ENCODE measurements at places on chromosomes 1 and 21.

- no peak for DNase-seq
These were observed 27.6 kb downstream of the TTC39A start for GRCh38 chr1:51302746-51303145.

DNA sequence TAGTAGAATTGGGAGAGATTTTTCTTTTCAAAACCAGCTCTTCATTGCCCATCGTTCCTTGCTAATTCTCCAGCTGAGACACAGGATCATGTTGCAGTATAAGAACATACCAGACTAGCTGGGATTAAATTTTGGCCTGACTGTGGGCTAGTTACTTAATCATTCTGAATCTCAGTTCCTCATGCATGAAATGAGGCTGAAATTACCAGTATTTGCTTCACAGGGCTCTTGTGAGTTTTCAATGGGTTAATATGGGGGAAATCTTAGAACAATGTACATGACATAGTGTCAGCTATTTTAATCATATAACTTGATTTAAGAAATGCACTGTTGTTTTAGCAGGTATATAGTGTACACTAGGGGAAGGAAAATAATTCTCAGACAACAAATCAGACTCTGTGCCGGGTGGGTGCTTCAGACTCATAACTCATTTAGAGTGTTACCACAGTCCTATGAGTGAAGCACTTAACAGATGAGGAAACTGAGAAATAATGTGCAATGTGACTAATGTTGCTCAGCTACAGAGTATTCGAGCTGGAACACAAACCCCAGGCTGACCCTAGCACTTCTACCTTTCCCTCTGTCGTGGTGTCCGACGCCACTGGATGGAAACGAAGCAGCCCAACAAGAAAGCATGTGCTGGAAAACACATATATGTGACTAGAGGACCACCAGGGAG is 137.6 kb upstream of the SGIP1 start:
- DNase-seq, result no peak

DNA sequence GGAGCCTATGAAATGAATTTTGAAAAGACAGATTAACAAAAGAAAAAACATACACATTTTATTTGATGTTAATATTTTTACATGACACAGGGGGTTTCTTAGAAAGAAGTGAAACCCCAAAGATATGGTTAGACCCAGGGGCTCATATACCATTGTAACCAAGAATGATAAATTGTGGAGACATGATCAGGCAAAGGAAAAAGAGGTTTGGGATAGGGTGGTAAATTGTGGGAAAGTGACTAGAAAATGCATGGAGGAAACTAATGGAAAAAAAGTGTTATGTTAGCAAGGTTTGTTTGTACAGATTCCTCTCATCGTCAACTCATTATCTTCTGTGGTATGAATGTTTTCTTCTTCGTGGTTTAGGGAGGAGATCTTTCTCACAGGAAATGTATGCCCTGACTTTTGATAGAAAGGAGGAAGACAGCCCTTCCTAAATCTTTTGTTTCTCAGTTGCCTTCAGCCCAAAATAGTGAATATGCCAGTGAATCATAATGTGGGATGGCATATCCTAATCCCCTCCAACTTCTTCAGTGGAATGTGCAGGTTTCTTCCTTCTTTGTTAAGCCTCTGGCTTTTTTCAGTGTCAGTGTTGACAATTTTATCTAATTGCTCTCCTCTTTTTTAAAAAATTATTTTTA is 140.4 kb upstream of the UBE2U start:
- DNase-seq, result no peak

- peak; percentile 41 for DNase-seq
These were observed 2.4 kb upstream of the COL6A1 start for GRCh38 chr21:45979141-45979631.

DNA sequence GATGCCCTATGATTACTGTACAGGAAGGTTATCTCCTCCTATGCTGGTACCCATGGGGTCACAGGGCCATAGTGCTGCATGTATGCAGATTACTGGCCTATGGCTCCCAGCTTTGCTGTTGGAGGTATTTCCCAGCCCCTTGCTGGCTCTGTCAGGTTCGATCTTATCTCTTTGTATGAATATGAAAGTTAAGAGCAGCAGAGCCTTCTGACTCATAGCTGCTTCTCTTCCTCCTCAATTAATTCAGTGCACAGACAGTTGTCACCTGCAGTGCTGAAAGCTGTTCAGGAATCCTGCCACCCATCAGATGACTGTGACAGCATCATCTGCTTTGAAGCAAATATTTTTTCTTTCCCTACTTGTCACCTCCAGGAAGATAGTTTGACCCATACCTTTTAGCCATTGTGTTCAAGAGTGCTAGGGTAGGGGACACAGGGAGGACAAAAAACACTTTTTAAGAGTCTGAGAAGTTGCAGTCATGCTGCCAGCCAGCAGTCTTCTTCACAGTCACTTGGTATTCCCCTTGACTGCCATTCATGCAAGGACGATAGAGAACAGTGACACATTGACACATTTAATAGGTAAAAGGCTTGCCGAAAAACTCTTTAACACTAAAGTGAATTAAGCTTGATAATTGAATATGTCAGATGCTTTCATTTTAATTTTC is 73.1 kb downstream of the KIF1B start:
- DNase-seq, result peak; percentile 52

- DNase-seq, result no peak
These were observed 5.9 kb upstream of the TNFSF4 start for GRCh38 chr1:173212952-173213491.

- no peak for DNase-seq
These were observed 5.1 kb downstream of the ABCG1 start for GRCh38 chr21:42223826-42224575.

GRCh38 chr21:43864962-43865539 is at the start of gene AGPAT3:
TSS of gene AGPAT3 (plus strand) at chr21:43865223. CDS start at chr21:43959682, 94,459 bp downstream.
- DNase-seq, result peak; percentile 59

DNA sequence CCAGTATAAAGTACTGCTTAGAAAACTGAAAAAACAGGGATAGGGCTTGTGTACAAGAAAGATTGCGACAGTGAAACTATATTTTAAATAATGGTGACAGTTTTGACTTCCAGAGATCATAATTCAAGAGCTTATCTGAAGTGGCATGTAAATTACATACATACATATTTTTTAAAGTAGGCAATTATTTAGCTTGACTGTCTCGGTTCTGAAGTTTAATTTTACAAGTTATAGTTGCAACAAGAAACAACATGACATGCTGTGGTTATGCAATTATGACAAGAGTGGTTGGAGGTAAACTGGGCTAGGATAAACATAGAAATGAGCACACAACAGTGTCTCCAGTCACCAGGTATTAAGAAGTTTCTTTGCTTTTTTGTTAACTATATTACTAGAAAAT is 4.1 kb downstream of the C1orf21 start:
- DNase-seq, result no peak

DNA sequence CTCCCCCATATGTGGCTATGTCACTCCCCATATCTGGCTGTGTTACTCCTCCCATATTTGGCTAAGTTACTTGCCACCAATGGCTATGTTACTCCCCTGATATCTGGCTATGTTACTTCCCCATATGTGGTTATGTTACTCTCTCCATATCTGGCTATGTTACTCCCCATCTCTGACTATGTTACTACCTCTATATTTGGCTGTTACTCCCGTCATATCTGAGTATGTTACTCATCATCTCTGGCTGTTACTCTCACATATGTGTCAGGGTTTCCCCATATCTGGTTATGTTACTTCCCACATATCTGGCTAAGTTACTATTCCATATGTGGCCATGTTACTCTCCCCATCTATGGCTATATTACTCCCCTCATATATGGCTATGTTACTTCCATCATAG is 50.3 kb upstream of the MAP10 start:
- DNase-seq, result no peak

DNA sequence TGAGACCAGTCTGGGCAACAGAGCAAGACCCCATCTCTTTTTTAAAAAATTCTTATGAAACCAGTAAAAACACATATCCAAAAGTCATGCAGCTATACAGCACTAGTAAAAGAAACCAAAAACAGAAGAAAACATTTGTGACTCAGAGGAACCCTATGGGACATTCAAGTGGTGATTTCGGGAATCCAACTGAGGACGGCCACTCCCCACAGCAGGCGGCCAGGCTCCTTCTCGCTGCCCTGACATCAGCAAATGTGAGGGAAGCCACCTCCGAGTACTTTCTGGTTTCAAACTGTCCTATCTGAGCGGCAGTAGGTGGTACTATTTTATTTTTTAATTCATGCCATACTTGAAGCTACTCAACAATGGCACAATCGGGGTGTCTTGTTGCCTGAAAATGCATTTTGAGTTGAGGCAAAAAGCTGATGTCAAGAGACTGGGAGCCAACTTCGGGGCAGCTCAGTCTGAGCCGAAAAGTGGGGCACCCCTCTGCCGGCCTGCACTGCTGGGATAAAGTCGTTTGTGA is 3.3 kb downstream of the SUMO3 start:
- no peak for DNase-seq

Data from activated T-cell treated with anti-CD3 and anti-CD28 coated beads, Interleukin-2, amount 50 U/mL, for 48 hours (primary cell).